ENCODE measurements at places on chromosomes 16 and 17.

GRCh38 chr16:77207030-77207429 is 7.8 kb downstream of the SYCE1L start:
- DNase-seq: no peak

- no peak for DNase-seq
Observed at GRCh38 chr16:27311448-27311830, 2.3 kb upstream of the IL4R start.

- DNase-seq: no peak
Observed at GRCh38 chr16:86880316-86881117, 302.2 kb downstream of the FOXL1 start.

DNA sequence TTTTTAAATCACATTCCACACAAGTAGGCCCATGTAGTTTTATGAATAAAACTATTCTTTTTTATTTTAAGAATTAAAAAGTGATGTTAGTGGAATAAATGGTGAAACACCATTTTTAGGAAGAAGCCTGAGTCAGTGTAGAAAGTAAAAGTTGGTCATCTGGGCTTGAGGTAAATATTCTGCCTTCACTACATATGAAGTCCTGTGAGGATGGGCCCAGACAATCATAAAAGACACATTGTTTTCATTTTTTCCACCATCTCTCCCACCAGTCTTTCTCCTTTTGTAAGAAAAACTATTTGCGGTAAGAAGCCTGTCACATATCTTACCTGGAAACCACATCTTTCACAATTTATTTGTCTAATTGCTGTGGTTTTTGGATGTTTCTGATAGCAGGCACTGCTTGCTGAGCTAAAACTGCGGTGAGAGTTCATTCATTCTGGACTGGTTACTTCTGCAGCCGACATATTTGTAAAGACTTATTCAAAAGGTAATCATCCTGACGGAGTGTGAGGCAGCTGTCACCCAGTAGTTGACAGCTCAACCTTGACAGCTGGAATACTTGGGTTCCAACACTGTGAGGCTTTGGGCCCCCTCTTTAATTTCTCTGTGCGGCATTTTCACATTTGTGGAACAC is 10.6 kb upstream of the RFFL start:
- no peak for DNase-seq

- DNase-seq: peak; percentile 34
Observed at GRCh38 chr17:60577147-60577915, 22.7 kb upstream of the PPM1D start.

DNA sequence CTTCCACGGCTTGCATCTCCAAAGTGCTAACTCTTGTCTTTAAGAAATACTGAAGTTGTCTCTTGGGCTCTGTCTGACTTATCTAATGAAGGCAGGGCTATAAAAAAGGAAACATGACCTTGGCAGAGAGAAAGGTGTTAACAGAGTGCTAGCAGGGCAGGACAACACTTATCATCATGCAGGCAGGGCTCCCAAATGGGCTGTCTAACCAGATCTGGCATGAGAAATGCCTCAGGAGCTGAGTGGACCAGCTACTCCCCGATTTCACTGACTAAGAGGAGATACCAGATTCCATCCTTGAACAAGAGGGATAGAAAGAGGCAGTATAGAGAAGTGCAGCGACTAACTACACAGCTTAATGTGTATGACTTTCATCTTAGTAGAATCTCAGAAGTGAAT is 32.6 kb downstream of the PMP22 start:
- no peak for DNase-seq

- no peak for DNase-seq
Observed at GRCh38 chr16:28193530-28194423, 18.0 kb downstream of the XPO6 start.

DNA sequence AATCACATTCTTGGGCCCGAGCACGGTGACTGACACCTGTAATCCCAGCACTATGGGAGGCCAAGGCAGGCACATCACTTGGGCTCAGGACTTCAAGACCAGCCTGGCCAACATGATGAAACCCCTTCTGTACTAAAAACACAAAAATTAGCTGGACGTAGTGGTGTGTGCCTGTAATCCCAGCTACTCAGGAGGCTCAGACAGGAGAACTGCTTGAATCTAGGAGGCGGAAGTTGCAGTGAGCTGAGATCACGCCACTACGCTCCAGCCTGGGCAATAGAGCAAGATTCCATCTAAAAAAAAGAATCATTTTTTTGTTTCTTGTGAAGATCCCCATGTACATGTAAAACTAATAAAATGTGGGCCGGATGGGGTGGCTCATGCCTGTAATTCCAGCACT is 53.1 kb upstream of the ATF7IP2 start:
- DNase-seq: no peak

GRCh38 chr17:37092701-37093100 is 143.9 kb downstream of the AATF start:
- no peak for DNase-seq

GRCh38 chr17:65455972-65456343 is 105.5 kb downstream of the AXIN2 start:
- DNase-seq: no peak

DNA sequence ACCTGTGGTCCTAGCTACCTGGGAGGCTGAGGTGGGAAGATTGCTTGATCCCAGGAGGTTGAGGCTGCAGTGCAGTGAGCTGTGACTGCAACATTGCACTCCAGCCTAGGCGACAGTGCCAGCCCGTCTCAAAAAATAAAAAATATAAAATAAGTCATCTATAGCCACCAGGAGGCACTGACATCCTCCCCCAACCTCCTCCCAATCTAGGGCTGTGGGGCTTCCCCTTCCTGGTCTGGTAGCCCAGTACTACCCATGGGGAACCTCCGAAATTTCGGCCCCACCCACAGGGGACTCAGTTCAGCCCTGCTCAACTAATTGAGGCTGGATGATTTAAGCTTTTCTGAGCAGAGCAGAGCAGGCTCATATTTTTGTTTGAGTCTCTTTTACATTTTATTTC is 3.2 kb downstream of the ZSCAN10 start:
- DNase-seq: peak; percentile 93

- DNase-seq: no peak
Observed at GRCh38 chr17:80850817-80851216, 140.8 kb upstream of the CHMP6 start.

DNA sequence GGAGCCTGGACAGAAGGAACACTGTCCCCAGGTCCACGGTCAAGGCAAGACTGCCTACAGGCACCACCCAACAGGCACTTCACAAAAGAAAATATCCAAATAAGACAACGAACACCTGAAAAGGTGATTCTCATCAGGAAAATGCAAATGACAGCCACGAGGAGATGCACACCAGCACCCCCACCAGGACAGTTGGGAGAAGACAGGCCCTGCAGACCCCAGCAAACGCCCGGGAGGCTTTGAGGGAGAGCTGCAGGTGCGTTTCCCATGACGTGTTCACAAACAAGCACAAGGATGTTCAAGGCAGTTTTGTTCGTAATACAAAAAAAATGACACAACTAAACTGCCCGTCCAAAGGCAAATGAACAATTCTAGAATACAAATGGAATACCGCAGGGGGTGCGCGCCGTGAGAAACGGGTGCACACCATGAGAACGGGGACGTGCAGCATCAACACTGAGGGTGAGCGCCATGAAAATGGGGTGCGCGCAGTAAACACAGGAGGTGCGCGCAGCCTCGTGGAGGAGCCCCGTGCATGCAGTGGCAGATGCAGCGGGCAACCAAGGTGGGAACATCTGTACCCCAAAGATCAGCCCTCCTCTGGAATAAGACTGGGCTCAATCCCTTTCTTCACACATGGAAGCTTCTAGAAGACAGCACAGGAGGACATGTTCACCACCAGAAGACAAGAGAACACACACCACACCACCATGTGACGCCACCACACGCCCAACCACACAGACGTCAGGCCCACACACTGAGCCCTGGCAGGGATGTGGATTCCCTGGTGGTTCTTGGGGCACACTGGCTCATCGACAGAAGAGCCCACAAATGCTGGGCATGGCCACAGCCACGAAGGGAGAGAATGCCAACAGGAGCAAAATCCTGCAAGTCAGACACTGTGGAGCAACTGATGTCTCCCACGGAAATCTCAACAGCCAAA is 91.2 kb downstream of the ZNF778 start:
- DNase-seq: no peak

GRCh38 chr17:37276475-37276874 is 99.3 kb upstream of the C17orf78 start:
- no peak for DNase-seq

DNA sequence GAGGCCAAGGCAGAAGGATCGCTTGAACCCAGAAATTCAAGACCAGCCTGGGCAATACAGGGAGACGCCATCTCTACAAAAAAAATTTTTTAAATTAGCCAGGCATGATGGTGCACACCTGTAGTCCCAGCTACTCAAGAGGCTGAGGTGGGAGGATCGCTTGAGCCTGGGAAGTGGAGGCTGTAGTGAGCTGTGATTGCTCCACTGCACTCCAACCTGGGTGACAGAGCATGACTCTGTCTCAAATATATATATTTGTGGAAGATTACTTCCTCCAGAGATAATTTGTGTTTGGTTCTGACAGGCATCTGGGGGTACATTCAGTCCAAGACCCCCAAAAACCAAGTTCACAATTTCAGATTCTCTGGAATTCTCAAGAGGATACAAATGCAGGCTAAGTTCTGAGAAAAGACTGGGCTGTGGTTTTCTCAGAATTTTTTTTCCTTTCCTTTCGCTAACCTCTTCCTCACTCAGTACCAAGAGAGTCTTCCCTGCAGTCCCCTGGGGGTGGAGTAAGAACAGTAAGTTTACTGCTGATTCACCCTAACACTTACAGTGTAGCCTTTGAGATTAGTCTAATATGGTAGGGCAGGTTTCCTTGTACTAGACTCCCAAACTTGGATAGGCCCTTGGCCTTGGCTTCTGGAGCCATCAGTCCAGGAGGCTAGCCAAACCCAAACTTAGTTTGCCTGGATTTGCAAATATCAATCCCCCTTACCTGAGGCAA is 15.1 kb downstream of the GSDMB start:
- DNase-seq: no peak

GRCh38 chr17:67492824-67493517 is 115.9 kb downstream of the PITPNC1 start:
- no peak for DNase-seq

DNA sequence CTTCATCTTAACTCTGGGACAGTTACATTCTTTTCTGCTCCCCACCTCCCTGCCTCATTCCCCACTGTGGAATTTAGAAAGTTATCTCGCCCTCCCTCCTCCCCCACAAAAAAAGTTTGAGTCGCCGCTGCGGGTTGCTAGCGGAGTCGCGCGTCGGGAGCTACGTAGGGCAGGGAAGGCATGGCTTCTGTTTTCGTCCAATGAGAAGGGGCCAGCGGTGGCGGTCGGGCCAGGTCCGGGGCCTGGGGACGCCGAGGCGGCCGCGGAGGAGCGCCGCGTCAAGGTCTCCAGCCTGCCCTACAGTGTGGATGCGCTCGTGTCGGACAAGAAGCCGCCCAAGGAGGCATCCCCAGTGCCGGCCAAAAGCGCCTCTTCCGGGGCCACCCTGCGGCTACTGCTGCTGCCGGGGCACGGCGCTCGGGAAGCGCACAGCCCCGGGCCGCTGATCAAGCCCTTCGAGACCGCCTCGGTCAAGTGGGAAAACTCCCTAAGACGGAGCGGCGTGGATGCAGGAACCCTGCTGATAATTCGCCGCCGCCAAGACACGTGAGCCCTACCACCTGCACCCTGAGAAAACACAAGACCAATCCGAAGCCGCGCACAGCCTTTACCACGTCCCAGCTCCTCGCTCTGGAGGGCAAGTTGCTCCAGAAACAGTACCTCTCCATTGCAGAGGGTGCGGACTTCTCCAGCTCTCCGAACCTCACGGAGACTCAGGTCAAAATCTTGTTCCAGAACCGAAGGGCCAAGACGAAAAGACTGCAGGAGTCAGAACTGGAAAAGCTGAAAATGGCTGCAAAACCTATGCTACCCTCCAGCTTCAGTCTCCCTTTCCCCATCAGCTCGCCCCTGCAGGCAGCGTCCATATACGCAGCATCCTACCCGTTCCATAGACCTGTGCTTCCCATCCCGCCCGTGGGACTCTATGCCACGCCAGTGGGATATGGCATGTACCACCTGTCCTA is 8.9 kb downstream of the OR4D1 start:
- no peak for DNase-seq

GRCh38 chr17:80219763-80220053 is 425 bp downstream of the SGSH start:
- no peak for DNase-seq

- DNase-seq: no peak
Observed at GRCh38 chr16:83578171-83578570, 229.6 kb upstream of the HSBP1 start.

GRCh38 chr17:55842405-55843158 is 91.7 kb downstream of the PCTP start:
- DNase-seq: no peak

- peak; percentile 64 for DNase-seq
Observed at GRCh38 chr17:61400066-61400716, 548 bp downstream of the TBX2 start.

DNA sequence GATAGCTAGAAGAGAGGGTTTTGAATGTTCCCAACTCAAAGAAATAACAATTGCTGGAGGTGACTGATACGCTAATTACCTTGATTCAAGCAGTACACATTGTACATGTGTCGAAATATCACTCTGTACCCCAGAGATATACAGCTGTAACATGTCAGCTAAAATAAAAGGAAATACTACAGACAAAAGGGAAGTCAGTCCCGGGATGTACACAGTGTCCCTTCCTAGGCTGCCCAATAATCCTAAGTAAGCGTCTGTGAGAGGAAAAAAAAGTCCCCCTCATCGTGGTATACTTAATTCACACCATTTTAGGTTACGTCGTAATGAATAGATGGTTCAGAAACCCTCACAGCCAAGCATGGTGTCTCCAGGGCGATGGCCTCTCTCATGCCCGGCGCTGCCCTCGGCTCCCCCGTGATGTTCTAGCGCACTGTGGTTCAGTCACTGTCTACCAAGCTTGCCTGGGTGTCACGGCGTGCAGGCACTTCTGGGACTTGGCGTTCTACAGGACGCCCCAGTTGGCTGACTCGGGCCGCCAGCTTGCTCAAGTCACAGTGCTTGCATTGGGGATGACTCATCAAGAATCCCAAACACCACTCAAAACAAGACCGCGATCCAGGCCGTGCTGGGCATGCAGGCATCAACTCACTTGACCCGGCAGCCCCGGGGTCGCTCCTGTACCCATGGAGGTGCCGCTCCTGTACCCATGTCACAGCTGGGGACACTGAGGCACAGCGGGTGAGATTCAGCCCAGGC is 27.6 kb downstream of the CCDC40 start:
- DNase-seq: no peak

GRCh38 chr17:34826332-34826731 is 134.9 kb downstream of the CCT6B start:
- no peak for DNase-seq

All from GM20000 (cell line).